Mucosa of gallbladder (tissue), 1 donor: ENCODE measurements at places on chromosomes 16 and 17.

DNA sequence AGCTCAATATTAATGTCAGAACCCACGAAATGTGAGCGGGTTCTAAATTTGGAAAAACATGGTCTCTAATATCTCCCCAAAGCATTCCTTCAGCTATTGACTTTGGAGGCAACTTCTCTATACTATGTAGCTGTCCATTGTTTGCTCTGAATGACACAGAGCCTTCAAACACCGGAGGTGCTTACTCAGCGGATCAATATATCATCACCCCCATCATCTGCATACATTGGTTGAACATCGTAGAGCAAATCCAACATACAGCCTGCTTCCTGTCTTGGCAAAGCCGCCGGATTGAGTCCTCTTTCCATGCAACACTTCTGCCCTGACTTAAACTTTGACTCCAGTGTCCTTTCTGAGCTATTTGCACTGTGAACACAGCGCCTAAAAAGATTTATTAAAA is 61.3 kb downstream of the C17orf67 start:
- peak; percentile 14 for DNase-seq

DNA sequence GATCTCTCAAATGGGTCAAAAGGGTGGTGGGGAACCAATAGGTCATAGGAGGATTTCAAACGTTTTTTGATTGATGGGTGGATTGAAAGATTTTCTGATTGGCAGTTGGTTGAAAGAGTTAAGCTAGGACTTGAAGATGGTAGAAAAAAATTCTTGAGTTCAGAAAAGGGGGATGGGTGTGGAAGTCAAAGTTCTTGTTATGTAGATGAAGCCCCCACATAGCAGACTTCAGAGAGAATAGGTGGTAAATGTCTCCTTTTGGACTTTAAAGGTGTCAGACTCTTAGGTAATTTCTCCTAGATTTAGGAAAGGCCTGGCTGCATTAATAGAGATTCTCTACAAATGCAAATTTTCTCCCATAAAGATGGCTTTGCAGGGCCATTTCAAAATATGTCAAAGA is 163.3 kb downstream of the HS3ST4 start:
- no peak for DNase-seq

- no peak for DNase-seq
Measured at GRCh38 chr16:28165598-28165997, 46.2 kb downstream of the XPO6 start.

- DNase-seq = no peak
Measured at GRCh38 chr16:77306075-77306474, 106.9 kb downstream of the SYCE1L start.

- DNase-seq = no peak
Measured at GRCh38 chr16:75392906-75393305, 40.4 kb downstream of the CFDP1 start.

- DNase-seq = no peak
Measured at GRCh38 chr16:73028263-73028662, 19.7 kb downstream of the ZFHX3 start.

- DNase-seq = no peak
Measured at GRCh38 chr17:80297996-80298560, 37.4 kb downstream of the RNF213 start.

DNA sequence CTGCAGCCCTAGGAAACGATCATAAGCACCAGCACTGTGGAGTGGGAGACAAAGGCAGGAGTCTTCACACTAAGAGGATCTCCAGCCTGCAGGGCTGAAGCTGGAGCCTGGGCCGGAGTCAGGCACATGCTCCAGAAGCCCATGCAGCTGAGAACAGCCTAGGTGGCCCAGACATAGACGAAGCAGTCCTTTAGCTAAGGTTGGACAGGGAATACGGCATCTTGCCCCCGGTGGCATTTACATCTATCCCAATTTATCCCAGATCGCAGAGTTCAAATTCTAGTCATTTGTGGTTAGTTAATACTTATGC is 13.9 kb downstream of the TSPOAP1 start:
- no peak for DNase-seq

DNA sequence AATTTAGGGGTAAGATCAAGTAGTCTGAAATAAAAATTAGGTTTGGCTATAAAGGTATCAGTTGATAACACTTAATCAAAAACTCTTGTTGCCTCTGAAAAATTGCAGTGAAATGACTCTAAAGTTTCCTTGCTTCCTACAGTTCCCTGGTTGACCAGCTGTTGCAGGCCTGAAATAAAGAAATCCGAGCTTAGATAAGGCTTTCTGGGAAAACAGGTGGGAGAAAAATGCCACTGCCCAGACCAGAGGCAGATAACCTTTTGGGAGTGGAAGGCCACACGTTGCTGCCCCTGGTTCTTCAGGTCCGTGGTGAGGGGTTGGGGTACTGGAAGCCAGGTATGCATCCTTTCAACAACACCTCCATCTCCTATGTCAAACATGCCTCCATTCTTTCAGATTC is 111.3 kb downstream of the HS3ST3A1 start:
- no peak for DNase-seq

GRCh38 chr17:75078284-75079022 is 9.3 kb upstream of the SLC16A5 start:
- no peak for DNase-seq

DNA sequence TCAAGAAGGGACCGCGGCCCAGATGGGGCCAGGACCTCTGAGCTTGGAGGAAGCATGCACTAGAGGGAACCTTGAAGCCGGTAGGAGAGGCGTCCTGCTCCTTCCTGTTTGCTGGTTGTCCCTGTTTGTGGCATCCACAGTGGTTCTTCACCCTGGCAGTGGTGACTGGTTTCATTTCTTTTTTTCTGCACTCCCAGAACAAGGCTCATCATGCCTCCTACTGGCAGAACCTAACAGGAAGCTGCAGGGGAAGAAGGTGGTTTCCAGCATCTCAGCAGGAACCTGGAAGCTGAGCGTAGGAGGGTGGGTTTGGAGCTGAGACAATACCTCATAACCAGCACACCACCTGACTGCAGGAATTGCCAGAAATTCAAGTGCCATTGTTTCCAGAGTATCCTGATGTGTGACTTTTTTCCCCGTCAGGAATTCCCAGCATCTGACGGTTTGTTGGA is 5.8 kb downstream of the TMEM231 start:
- peak; percentile 59 for DNase-seq

GRCh38 chr16:11340710-11341109 is 4.5 kb upstream of the RMI2 start:
- no peak for DNase-seq

DNA sequence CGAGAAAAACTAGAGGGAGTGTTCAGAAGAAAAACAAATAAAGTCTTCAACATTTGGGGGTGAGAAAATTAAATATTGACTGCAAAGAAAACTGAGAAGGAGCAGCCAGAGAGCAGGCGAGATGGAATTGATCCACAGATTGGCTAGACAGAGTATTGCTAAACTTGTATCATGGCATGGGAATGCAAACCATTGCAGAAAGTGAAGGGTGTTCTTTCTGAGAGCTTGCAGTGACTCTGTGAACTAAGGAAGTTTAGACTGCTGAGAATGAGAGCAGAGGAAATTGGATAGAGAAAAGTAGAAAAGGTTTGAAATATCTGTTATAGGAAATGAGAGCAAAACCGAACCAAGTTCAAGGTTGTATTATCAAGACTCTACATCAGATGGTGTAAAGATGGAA is 191.5 kb downstream of the HS3ST3A1 start:
- DNase-seq = no peak

- DNase-seq = no peak
Measured at GRCh38 chr17:10089196-10089804, 109.1 kb downstream of the GAS7 start.

- DNase-seq = no peak
Measured at GRCh38 chr16:49993579-49993978, 31.4 kb upstream of the CNEP1R1 start.

DNA sequence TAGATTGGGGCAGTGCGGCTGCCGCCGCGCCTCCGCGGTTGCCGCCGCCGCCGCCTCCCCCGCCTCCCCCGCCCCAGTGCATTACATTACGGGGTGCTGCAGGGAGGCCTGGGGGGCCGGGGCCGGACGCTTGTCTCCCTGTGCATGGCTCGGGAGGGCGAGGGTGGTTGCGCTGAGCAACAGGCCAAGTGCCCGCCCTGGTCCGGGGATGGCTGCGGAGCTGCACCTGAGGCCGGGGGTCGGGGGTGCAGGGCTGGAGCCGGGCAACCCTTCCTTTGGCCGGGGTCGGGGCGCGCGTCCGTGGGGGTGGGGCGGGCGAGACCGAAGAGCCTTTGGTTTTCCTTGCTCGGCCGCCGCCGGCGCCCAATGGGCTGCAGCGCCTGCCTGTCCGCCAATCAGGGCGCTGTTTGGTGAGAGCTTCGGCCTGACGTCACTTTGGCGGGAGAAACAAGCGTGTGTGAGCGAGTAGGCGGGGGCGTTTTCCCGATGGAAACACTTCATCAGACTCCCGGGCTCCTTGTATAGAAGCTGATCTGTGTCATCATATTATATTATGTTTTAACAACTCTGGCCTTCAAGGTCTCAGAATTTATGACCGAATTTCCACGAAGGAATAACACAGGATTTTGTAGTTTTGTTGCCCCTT is 941 bp upstream of the FBXL20 start:
- DNase-seq = peak; percentile 93

GRCh38 chr17:9371019-9371418 is 204.6 kb downstream of the STX8 start:
- DNase-seq = no peak

DNA sequence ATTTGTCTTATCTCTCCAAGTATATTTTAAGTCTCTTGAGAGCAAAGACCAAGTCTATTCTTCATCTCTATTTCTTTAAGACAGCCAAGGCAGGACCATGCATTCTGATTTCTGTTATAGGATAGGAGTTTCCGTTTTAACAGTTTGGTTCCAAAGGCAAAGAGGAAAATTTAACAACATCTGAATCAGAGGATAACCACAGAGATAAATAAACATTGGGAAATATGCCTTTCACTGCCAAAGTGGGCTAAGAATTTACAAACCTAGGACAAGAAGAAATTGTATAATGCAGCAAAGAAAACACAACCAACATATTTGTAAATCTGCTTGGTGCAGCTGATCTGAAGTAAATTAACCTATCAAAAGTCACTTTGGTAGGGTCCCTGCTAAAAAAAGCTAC is 37.7 kb downstream of the USP32 start:
- DNase-seq = no peak

- peak; percentile 6 for DNase-seq
Measured at GRCh38 chr17:58310511-58311428, 17.8 kb downstream of the TSPOAP1 start.

GRCh38 chr16:12539185-12539929 is 264.3 kb downstream of the CPPED1 start:
- no peak for DNase-seq

GRCh38 chr16:30665155-30665829 is 7.1 kb downstream of the FBRS start:
- DNase-seq = no peak

DNA sequence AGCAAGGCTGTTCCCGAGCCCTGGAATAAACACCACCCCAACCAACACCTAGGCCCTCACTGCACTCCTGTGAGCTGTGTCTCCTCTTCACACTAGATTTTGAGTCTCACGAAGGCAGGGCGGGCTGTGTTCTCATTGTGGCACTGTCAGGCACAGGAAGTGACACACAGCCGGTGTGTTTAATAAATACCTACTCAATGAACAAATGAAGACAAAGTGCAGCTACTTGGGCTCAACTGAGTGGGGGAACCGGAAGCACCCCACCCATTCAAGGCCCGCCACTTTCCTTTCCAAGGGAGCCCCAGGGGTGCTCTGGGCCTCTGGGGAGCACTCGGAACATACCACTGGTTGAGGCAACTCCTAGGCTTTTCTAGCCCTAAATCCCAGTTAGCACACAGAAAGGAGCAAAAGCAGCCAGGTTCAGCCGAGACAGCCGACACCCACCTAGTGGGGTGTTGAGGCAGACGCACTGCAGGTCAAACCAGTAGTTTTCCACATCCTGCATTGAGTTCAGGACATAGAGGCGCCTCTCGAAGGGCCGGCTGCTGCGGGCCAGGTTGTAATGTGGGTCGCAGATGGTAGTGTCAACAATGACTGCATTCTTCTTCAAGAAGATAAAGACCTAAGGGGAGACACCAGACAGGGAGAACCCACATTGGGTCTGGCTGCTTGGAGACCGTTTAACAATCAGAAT is 57.7 kb downstream of the GTF3C1 start:
- no peak for DNase-seq

DNA sequence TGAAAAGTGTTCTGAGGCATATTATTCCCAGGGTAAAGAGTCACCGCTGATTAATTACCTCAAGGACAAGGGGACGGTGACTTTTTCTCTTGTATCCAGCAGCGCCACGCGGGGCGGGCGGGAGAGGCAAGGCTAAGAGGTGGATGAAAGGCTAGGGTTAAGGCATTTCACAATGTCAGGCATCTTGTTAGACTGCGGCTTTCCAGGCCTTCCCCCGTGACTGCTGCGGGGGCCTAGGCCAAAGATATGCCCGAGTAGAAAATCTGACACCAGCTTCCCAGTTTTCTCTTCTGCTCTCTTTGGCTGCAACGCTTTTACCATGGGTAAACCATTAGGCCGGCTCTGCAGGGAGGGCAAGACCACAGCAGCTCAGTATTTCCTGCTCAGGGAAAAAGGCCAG is 698.2 kb downstream of the MAF start:
- DNase-seq = no peak

GRCh38 chr16:59252317-59252716 is 518.2 kb upstream of the GOT2 start:
- DNase-seq = no peak

DNA sequence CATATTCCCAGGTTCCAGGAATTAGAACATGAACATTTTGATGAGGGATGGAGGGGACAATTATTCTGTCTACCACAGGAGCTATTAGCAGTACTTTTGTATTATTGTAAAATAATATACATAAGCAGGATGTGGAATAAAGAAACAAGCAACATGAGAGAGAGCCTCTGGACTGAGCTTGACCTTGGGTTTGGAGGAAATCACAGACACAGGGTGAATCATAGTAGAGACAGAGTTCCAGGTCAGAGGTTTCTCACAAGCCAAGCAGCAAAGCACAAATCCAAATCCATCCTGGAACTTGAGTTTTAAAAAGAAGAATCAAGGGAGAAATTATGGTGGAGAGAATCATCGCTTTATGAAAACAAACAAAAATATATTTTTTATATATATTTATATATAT is 5.1 kb downstream of the KRT31 start:
- DNase-seq = no peak

DNA sequence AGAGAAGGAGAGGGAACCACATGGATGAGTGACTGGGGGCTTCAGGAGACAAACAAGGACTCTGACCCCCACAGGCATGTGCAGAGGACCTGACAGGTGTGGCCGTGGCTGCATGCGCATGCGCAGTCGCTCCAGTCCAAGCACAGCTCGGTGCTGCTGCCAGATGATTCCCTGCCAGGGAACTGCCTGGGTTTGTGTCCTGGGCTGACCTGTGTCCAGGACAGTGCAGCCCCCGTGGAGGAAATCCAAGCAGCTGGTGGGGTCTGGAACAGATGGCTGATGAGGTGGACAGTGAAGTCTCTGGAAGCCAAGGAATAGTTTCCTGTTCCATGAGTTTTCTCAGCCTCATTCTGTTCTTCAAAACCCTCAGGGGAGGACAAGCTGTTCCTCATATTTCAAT is 27.3 kb downstream of the LASP1 start:
- peak; percentile 60 for DNase-seq
